ENCODE measurements at places on chromosomes 4 and X.

DNA sequence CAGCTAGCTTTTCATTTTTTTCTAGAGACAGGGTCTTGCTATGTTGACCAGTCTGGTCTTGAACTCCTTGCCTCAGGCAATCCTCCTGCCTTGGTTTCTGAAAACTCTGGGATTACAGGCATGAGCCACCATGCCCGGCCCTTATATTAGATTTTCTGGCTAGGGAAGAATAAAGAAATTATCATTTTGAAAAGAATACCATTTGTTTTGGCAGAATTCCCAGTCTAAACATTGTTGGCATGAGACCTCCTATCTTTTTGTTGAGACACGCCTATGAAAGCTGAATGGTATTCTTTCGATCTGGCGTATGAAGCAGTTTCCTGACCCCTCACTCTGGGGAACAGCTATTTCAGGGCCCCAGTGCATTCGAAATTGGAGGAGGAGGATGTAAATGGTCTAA, 107.0 kb downstream of the REPS2 start:
- DNase-seq, result no peak

- no peak for DNase-seq
These were observed 49.6 kb downstream of the UGT2A2 start for GRCh38 chr4:69589884-69590283.

GRCh38 chr4:36399762-36400353, 118.4 kb downstream of the DTHD1 start:
- peak; percentile 69 for DNase-seq

- DNase-seq, result no peak
These were observed 14.4 kb upstream of the MAN2B2 start for GRCh38 chr4:6560416-6561172.

- no peak for DNase-seq
These were observed 5.1 kb downstream of the APEX2 start for GRCh38 chrX:55005256-55005655.

- DNase-seq, result no peak
These were observed 13.8 kb downstream of the ZNF674 start for GRCh38 chrX:46531442-46531841.

GRCh38 chr4:47933840-47934239, 19.5 kb upstream of the NFXL1 start:
- no peak for DNase-seq

GRCh38 chr4:17558941-17559708, 17.9 kb upstream of the LAP3 start:
- no peak for DNase-seq

DNA sequence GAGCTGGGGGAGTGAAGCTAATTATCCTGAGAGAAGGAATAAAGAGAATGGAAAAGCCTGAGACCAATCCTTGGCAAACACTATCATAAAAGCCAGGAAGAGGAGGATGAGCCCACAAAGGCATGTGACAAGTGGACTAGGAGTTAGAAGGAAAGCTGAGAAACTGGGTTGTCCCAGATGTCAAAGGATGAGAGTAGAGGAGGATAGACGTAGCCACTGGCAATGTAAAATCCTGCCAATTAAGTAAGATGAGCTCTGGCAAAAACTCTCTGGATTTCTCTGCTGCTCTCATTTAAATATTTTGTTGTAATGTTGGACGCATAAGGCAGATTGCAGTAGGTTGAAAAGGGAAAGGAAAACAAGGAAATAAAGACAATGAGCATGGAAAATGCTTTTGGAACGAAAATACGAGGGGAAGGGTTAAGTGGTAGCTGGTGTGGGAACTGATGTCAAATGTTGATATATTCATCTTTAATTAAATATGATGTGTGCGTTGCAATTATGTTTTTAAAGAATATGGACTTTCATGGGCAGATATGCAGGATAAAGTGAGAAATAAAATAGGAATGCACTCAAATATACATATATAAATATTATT, 14.2 kb upstream of the VEGFC start:
- DNase-seq, result no peak

DNA sequence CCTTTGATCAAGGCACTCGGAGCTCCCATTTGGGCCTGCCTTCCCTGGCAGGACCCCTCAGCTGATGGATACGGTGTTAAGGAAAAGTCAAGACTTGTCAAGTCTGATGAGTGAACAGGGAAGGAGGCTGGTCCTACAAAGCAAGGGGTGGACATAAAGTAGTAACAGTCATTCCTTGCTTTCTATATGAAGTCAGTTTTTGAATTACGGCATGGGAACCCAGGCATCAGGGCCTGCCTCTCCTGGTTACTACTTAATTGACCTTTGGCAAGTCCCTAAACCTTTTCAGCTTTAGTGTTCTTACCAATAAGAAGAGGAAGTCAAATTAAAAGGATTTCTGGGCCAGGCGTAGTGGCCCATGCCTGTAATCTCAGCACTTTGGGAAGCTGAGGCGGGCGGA, 7.0 kb downstream of the CHST7 start:
- no peak for DNase-seq

DNA sequence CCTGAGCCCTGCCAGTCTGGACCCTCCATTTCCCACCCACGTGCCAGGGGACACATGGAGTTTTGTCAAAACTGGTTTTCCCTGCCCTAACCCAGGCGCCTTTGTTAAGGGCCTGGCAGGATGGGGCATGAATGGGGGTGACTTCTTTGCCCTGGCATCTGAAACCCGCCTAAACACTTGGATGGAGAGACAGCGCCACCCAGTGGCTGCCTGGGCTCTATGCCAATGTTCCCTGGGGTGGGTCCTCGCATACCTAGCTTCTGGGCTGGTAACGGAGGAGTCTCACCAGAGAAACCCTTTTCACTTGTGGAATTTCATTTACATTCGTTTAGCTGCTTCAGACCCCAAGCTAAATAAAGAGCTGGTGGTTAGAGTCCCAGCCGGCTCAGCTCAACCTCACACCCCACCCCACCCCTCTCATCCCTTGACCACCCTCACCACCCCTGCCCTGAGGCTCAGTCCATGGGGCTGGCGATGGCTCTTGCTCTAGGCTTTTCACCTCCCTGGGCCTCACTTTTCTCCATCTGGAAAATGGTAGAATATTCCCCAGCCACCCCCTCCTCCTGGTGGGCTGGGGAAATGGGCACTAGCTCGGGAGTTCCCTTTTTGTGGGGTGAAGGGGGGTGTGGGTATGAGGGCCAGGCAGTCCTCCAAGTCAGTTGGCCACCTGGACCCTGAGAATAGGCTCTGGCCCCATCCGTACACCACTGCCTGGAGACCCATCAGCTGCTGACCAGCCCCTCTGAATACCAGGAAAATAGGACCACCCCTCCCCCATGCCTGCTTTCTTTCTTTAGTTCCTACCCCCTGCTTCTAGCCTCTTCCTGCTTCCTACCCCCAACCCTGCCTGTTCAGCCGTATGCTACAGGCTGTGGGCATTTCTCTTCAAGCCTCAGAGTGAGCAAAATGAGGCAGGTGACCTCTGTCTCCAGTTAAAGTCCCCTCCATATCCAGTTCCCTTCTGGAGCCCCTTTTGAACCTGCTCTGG, 57.1 kb upstream of the PJA1 start:
- DNase-seq, result peak; percentile 85

- no peak for DNase-seq
These were observed 393.9 kb downstream of the MID1IP1 start for GRCh38 chrX:39195156-39195555.

GRCh38 chr4:2879026-2879425, 35.4 kb downstream of the ADD1 start:
- no peak for DNase-seq

DNA sequence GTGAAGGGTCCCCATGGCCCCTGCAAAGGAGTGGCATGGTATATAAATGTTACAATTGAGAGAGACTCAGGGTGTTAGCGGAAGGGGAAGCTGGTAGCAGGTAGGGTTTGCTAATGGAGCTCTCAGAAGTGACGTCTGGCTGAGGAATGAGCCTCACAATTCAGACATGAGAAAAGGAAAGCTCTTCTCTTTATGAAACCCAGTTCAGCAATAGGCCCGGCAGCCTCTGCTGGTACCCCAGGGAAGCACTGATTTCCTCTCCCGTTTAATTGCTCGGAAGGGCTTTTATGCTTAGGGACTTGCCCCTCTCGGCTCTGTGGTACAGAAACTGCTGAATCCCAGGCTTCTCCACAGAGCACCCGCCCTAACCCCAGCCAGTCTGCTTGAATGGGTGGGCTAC, 19.4 kb upstream of the AFAP1 start:
- no peak for DNase-seq
